ENCODE measurements at places on chromosomes 1 and 21.

DNA sequence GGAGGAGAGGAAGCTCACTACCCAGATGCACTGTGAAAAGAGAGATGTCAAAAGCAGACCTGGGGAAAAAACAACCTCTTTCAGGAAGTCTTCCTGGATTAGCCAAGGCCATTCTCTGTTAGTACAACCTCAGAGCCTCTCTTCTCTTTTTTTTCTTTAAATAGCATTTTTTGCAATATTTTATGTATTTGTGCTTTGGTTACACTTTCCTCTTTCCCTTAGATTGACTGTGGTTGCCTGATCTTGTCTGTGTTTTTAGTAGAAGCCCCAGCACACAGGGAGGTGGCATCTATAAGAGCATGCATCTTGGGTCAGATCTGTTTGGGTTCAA, 18.8 kb downstream of the SLC26A9 start:
- DNase-seq: no peak

- no peak for DNase-seq
These were observed 4.8 kb downstream of the KISS1 start for GRCh38 chr1:204191456-204191855.

DNA sequence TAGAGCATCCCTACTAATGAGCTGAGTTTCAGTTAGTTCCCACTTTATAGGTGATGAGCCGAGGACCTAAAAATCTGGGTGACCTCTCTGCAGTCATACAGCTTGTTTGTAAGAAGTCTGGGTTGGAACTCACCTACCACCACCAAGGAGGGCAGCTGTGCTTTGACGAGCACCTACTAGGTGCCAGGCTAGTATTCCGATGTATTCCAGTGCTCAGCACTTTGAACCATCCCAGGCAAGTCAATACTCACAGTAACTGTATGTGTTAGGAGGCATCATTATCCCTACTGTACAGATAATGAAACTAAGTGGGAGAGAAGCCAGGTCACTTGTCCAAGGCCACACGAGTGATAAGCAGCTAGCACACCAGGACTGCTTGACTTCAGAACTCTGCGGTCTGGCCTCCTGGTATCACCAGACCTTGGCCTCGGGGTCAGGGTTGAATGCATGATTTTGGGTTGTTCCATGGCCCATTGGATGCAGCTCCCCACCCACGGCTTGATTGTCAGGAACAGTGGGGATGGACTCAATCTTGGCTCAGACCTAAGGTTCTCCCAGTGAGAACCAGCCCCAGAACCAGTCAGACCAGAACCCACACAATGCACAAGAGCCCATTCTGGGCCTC, 20.7 kb downstream of the ECE1 start:
- no peak for DNase-seq

- no peak for DNase-seq
These were observed 250.6 kb downstream of the SPATA17 start for GRCh38 chr1:217881607-217882332.

DNA sequence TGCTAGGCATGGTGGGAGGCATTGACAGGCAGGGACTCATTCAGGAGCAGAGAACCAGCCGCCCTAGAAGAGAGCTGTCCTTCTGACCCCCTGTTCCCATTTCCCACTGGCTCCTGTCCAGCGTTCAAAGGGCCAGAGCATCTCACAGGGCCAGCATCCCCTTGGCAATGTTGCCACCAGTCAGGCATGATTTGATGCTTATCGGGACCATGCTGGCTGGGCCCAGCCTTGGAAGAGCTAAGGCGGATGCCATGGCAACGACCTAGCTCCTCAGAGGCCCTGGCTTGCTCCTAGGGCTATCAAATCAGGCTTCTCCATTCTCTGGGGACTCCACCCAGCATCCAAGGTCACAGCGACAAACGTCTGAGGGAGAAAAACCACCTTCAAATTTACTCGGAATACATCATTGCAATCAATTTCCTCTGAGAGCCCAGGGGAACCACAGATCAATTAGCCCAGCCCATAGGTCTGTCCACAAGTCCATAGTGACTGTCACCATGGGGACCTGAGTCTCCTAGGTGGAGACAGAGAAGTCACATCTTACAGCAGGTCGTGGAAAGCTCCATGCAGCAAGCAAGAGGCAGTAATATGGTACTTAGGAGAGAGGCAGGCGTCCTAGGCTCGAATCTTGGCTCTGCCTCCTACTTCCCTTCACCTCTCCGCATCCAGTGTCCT, 14.1 kb upstream of the VWA5B1 start:
- DNase-seq: no peak

DNA sequence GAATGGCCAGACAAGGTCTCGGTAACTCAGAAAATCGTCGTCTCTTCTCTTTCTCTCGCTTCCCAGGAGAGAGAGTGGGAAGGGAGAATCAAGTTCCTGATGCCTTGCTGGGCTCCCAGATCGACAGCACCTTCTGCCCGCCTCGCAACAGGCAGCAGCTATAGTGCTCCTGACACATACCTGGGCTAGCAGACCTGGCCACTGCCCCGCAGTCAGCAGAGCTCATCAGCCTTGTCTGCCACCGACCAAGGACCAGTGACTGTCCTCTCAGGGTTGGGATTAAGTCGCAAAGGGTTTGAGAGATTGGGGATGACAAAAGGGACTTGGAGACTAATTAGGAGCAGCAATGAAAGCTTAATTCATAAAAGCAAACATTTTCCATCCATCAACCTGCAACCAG, 4.1 kb downstream of the RUNX3 start:
- no peak for DNase-seq

- no peak for DNase-seq
These were observed 94.7 kb downstream of the PLA2G4A start for GRCh38 chr1:186923486-186923885.

DNA sequence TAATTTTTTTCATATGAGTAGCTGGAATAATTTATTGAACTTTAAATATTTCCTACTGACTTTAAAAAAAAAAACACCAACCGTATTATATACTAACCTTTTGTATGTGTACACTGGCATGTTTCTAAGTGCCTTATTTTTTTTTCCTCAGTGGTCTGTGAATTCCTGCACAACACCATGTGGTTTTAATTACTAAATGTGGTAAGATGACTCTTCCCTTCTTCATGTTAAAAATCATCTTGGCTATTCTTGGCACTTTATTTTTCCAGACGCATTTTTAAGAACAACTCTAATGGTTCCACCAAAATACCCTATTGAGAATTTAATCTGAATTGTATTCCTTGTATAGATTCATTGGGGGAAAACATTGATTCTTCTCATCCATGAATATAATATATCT, 28.4 kb downstream of the PPP2R5A start:
- no peak for DNase-seq

DNA sequence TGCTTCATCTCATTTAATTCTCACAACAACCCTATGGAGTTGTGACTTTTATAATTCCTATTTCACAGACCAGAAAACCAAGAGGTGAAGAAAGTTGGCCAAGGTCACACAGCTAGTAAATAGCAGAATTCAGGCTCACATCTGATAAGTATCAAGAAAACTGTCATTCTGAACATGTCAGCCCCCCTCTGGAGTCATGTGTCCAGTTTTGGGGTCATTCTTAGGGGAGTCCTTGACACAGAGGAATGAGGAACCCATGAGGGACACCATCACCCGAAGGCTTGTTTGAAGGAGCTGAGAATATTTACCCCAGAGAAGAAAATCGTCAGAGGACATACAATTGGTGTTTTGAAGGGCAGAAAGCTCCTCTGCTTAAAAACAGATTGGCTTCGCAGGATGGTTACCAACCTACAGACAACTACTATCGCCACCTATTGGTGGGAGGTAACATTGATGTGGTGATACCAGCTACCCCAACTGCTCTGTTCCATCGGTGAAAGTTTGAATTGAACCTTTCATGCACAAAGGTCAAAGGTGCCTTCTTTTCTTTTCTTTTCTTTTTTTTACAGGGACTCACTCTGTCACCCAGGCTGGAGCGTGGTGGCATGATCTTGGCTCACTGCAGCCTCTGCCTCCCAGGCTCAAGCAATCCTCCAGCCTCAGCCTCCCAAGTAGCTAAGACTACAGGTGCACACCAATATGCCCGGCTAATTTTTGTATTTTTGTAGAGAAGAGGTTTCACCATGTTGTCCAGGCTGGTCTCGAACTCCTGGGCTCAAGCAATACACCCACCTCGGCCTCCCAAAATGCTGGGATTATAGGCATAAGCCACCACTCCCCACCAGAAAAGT, 31.3 kb downstream of the NCMAP start:
- peak; percentile 53 for DNase-seq

DNA sequence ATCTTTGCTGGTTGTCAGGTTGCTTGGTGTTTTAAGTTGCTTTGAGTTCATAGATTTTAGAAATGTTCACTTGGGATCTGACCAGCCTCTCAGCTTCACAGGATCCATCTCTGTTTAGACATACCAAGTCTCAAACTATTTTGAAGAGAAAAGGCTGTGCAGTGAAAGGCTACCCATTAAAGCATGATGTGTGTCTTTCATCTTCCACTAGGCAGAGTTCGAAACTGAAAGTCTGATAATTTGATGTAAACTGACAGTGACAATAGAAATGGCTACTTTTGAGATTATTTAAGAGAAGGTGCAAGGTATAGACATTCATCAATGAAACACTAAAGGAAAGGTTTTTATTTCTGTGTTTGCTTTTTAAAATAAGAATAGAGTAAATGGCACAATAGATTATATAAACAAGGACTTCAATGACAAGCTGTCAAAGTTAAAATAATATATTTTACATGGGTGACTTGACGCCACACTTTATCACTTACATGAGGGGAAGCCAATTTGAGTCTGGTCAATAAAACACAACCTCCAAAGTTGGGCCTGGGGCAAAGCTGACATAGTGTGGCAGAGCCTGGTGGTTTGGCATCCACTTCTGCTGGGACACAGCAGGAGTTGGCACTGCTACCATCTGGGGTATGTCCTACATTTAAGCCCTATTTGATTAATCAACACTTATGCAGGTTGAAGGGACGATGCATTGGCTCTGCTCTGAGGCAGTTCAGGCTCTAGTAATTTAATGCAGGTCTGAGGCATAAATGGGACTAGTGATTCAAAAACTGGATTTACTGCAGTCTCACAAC, 197.7 kb downstream of the CRB1 start:
- DNase-seq: no peak

DNA sequence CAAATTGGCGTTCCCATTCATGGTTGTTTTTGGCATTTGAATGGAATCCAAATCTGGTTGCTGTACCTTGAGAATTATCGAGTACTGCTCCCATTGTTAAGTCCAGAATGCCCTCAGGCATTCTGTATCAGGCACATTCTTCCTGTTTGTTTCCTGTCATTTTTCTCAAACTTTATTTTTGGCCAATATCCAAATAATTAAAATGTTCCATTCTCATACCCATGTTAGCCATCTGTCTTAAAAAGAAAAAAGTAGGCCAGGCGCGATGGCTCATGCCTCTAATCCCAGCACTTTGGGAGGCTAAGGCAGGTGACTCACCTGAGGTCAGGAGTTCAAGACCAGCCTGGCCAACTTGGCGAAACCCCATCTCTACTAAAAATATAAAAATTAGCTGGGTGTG, 29.3 kb upstream of the SHISA4 start:
- DNase-seq: no peak

DNA sequence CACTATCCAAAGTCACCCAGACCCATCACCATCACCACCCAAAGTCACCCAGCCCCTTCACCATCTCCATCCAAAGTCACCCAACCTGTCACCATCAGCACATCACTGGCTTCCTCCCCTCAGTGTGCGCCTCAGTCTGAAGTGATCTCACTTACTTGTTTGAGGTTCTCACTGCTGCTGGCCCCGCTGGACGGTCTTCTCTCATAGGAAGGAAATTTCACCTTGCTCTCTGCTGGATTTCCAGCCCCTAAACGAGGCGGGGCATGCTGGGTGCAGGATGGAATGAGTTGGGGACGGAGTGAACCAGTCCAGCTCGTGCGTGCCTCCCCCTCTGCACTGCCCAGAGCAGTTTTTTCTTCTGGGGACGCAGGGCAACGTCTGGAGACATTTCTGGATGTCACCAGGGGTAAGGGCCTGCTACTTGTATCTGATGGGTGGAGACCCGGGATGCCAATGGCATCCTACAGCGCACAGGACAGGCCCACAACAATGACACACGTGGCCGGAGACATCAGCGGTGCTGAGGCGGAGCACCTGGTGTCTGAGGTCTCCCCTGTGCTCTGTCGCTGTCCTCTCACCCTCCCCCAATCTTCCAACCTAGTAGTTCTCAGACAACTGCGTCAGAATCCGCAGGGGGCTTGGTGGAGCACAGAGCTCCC, 38.6 kb downstream of the PDE9A start:
- DNase-seq: no peak

DNA sequence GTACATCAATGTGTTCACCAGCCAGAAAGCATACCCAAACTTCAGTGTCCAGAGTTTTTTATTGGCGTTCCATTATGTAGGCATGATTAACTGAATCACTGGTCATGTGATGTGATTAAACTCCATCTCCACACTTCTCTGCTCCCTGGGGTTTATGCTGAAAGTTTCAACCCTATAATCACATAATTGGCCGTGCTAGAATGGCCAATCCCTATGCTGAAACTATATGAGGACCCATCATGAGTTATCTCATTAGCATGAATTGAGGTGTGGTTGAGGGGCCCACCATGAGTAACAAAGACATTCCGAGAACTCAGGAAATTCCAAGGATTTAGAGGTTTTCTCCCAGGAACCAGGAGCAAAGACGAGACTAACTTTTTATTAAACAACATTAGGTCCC, 31.8 kb upstream of the FBXO28 start:
- DNase-seq: no peak

- no peak for DNase-seq
These were observed 5.7 kb downstream of the LBR start for GRCh38 chr1:225422031-225422605.

DNA sequence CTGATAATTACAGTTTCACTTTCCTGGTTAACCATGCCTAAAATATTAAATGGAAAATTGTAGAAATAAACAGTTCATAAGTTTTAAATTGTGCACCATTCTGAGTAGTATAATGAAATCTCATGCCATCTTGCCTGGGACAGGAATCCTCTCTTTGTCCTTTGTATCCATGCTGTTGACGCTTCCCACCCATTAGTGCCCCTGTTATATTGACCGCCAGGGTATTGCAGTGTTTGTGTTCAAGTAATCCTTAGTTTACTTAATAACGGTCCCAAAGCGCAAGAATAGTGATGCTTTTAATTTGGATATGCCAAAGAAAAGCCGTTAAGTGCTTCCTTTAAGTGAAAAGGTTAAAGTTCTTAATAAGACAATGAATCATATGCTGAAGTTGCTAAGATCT, 41.7 kb downstream of the RPRD2 start:
- DNase-seq: no peak

DNA sequence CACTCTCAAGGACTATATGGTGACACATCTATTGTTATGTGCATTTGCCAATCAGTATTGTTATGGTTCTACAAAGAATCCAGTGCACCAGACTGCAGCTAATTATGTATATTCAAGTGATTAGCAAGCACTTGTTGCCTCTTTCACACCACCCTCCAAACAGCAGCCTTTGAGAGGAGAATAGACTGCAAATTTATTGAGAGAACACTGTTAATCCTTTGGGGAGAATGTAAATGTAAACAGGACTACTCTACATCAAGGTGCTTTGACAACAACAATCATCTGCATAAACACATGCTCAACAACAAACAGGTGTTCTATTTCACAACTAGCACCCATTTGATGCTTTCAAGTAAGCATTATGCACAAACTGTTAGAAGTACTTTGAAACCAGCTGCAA, 117.4 kb downstream of the AKT3 start:
- no peak for DNase-seq

Data from activated T-helper 1 cell treated with anti-CD3 and anti-CD28 coated beads, Interleukin-12 subunit alpha, Interleukin-12 subunit beta, Interleukin-2, Interleukin-4 antibody, amounts not matched to agents 30 ng/mL and 10 ng/mL and 1 ng/mL, durations not matched to agents 14 hours and 24 hours and 36 hours (primary cell).